SW480 (cell line): ENCODE measurements at places on chromosomes 7 and 10.

- DNase-seq, result no peak
Measured at GRCh38 chr10:42962110-42962901, 114.6 kb upstream of the RET start.

DNA sequence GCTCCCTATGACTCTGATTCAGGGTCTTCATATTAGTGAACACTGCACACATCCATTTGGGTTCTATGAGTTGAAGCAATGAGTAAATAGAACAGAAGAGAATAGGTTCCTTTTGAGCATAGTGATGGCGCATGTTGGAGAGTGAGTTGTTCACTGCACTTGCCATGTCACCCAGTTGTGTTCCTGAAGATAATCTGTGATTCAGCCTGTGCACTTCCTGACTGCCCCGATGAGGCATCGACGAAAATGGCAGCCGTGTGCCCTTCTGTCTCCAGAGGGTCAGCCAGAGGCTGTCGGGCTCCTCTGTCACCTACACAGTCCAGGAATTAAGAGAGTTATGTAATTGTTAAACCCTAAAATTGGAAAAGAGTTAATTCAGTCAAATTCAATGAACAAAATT, 94.7 kb downstream of the GALNT11 start:
- DNase-seq, result no peak

DNA sequence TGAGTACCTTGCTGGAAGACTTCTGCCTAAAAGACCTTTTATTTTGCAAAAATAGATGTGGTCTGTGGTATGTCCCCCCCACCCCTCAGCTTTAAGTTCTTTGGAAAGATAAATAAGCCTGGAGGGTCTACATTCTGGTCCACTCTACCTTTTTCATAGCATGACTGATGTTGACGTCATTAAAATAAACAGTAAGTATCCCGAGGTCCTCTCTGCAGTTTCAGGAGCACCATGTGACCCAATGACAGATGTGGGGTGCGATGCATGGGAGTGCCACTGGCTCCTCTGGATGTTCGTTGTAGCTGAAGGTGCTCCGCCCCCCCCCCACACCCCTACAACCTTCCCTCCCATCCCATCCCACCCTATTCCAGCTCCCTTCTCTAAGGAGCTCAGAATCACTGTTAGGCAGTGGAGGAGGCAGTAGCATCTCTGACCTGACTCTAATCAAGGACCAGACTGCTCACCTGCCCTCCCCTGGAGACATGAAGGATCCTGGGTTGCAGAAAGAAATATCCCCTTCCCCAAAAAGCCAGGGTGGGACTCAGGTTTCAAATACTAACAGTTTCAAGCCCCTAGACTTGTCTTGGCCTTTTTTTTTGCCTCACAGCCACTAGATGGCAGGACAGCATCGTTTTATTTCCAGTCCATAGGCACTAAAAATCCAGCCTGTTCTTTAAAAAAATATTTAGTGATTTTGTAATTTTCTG, 25.1 kb downstream of the CASP7 start:
- peak; percentile 15 for DNase-seq

- DNase-seq, result no peak
Measured at GRCh38 chr7:19401461-19401860, 256.2 kb upstream of the FERD3L start.

- no peak for DNase-seq
Measured at GRCh38 chr10:95262763-95263518, 27.9 kb downstream of the PDLIM1 start.

GRCh38 chr10:49050906-49051305, 64.4 kb downstream of the VSTM4 start:
- no peak for DNase-seq

DNA sequence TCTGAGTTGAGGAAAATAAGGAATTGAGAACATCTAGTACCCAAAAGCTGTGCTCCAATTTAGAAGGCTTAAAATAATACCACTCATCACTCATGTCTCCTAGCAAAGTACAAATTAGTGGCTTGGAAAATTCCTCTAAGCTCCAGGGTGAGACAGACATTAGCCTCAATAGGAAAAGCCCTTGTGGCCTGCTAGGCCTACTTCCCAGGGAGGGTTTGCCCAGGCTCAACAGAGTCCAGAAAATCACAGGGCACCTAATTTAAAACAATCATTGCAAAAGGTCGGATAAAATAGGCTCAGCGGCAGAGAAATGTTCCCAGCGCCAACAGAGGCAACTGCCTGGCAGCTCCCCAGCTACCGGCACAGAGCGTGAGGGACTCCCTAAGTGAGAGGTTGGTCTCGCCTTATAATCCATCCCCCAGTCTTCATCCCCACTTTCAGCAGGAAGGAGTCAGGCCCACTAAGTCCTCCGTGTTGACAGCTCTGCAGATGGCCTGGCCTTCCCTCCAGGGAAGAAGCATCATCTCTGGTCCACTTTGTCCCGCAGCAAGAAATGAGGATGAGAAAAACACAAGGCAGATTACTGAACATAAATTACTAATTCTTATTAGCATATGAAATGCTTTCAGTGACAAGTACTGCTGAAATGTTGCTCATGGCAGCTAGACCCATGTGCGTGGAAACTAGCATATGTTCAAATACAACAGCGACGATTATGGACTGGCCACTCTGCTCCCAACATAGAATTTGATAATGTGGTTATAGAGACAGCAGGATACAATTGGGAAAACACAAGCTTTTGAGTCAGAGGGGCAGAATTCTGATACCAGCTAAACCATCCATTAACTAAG, 1177.7 kb upstream of the AUTS2 start:
- no peak for DNase-seq

DNA sequence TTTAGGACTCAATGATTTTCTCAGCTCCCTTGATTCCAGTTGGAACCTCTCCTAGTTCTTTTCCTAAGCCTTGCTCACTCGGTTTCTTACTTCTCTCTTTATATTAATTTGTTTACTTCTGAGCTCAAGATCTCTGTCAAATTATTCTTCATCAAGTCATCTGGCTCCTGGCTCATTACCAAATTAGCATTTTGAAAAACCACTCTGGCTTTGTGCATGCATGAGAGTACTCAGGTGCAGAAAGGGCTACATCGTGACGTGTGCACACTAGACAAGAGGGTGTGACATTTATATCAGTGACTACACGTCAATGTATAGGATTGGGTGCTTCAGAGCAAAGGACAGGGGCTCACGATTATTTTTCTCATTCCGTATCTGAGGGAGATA, 645.7 kb upstream of the DPP6 start:
- DNase-seq, result no peak

GRCh38 chr7:103003004-103003403, 71.6 kb downstream of the FBXL13 start:
- no peak for DNase-seq

GRCh38 chr10:71302874-71303568, 16.0 kb upstream of the SLC29A3 start:
- peak; percentile 71 for DNase-seq

DNA sequence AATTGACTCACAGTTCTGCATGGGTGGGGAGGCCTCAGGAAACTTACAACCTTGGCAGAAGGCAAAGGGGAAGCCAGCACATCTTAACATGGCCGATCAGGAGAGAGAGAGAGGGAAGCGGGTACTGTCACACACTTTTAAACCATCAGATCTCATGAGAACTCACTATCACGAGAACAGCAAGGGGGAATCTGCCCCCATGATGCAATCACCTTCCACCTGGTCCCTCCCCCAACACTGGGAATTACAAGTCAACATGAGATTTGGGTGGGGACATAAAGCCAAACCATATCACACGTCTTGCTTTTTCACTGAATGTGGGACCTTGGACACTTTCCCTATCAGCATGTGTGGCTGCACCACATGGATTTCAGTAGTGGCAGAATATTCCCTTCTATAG, 9.0 kb upstream of the AKR1E2 start:
- DNase-seq, result no peak

DNA sequence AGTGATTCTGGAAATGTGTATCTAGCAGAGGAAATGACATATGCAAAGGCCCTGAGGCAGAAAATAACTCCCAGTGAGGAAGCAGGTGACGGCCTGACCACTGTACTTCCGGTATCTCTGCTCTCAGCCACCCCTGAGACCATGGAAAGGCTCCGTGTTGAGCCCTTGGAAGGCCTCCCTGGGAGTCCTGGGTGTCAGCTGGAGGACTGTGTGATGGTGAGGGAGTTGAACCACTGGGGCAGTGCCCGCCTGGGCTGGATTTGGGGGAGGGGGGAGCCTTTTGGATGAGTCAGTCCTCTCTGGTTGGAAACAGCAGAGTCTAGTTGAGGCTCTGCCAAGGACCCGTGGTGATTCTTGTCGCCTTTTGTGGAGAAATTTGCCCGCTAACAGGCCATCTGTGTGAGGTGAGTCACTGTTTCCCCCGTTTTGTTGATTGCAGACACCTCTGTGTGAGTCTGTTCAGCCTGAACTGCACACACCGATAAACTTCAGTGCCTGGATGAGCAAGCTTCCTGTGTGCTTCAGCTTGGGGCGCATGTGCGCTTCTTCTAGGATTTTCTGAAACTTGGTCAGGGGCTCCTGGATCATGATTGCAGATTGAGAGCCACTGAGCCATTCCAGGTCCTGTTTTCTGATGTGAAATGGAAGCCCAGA, 98.6 kb downstream of the GRK5 start:
- peak; percentile 51 for DNase-seq

DNA sequence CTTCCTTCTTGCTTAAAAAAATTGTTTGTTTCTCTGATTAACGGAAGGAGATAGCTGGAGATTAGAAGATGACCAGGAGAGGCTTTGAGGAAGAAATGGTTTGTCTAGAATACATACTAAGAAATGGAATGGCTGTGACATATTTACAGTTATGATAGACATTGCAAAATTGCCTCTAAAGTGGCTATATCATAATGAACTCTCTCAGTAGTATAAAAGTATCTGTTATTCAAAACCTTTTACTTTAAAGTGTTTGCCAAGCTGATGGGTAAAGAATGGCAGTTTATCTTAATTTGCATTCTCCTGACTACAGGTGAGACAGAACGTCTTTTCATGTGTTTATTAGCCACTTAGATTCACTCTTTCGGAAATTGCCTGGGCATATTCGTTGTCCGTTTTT, 28.7 kb downstream of the LRGUK start:
- DNase-seq, result no peak

GRCh38 chr7:100486753-100487446, 3.2 kb downstream of the NYAP1 start:
- peak; percentile 69 for DNase-seq

- no peak for DNase-seq
Measured at GRCh38 chr7:45033261-45033930, 33.4 kb downstream of the CCM2 start.

GRCh38 chr7:101170617-101171441, 5.5 kb upstream of the VGF start:
- peak; percentile 97 for DNase-seq
